ENCODE measurements at places on chromosomes 13 and 19. TPM values are rescaled to one million over a fixed set of nuclear protein-coding genes. Genes with fewer than 3 reads are reported as not detected.

RDH8 gene
- not detected for total RNA-seq

GDF15 gene
- 0.49 TPM for total RNA-seq

ZNF841 gene
- 17.8 TPM for total RNA-seq

SIGLEC11 gene
- not detected for total RNA-seq

CD79A gene
- not detected for total RNA-seq

SLC17A7 gene
- total RNA-seq = 0.38 TPM

SLITRK6 gene
- 4.8 TPM for total RNA-seq

CGB3 gene
- not detected for total RNA-seq

FAM216B gene
- total RNA-seq = not detected

KLHL1 gene
- total RNA-seq = not detected

NRTN gene
- total RNA-seq = 7.9 TPM

ZNF132 gene
- 3.0 TPM for total RNA-seq

SIGLECL1 gene
- total RNA-seq = not detected

CYP2F1 gene
- total RNA-seq = not detected

ZNF540 gene
- total RNA-seq = 1.0 TPM
